ENCODE measurements at places on chromosomes 3 and 15.

GRCh38 chr3:60246361-60246760, 1004.9 kb downstream of the FHIT start:
- no peak for DNase-seq

GRCh38 chr3:20096135-20096685, 56.0 kb downstream of the KAT2B start:
- no peak for DNase-seq

- DNase-seq, result no peak
Observed at GRCh38 chr3:49634736-49635135, 39.4 kb upstream of the APEH start.

- DNase-seq, result no peak
Observed at GRCh38 chr15:31803388-31803884, 226.9 kb upstream of the CHRNA7 start.

- DNase-seq, result no peak
Observed at GRCh38 chr15:26712335-26712734, 60.5 kb downstream of the GABRB3 start.

GRCh38 chr15:49380912-49381311, 42.1 kb upstream of the FGF7 start:
- no peak for DNase-seq

GRCh38 chr3:84989102-84989501, 30.3 kb downstream of the CADM2 start:
- DNase-seq, result no peak

DNA sequence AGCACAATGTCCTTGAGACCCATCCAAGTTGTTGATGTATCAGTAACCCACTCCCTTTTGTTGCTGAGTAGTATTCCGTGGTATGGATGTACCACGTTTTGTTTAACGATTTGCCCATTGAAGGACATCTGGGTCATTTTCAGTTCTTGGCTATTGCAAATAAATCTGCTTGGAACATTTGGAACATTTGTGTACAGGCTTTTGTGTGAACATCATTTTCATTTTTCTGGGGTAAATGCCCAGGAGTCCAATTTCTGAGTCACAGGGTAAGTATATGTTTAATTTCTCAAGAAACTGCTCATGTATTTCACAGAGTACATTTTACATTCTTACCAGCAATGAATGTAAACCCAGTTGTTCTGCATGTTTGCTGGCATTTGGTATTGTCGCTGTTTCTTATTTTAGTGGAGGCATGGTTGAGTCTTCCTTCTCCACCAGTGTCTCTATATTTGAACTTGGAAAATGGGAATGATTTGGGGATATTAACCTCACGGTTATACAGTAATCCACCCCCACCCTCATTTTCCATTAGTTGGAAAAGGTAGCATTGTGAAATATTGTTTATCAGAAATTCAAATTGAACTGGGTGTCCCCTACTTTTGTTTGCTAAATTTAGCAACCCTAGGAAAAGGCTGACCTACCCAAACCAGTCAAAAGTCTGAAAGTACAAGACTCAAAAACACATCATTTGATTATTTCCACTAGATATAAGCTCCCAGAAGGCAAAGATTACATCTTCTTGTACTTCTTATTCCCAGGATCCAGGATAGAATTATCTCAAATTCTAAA, 30.8 kb downstream of the POMGNT2 start:
- DNase-seq, result no peak

DNA sequence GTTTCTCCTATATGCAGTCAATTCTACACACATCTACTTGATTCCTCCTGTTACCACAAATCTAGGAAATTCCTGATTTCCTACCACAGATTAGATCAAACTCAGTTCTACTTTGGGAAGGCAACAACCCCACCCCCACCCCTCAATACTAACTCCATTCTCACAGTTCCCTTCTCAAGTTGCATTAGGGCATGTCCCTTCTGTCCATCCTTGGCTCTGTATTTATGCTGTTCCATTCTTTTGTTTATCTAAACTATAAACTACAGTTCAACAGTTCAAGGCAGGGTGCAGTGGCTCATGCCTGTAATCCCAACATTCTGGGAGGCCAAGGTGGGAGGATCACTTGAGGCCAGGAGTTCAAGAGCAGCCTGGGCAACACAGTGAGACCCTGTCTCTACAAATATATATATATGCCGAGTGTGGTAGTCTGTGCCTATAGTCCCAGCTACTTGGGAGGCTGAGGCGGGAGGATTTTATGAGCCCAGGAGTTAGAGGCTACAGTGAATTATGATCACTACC, 25.2 kb upstream of the IMPDH2 start:
- no peak for DNase-seq

- peak; percentile 80 for DNase-seq
Observed at GRCh38 chr15:73346735-73347312, 21.9 kb downstream of the HCN4 start.

DNA sequence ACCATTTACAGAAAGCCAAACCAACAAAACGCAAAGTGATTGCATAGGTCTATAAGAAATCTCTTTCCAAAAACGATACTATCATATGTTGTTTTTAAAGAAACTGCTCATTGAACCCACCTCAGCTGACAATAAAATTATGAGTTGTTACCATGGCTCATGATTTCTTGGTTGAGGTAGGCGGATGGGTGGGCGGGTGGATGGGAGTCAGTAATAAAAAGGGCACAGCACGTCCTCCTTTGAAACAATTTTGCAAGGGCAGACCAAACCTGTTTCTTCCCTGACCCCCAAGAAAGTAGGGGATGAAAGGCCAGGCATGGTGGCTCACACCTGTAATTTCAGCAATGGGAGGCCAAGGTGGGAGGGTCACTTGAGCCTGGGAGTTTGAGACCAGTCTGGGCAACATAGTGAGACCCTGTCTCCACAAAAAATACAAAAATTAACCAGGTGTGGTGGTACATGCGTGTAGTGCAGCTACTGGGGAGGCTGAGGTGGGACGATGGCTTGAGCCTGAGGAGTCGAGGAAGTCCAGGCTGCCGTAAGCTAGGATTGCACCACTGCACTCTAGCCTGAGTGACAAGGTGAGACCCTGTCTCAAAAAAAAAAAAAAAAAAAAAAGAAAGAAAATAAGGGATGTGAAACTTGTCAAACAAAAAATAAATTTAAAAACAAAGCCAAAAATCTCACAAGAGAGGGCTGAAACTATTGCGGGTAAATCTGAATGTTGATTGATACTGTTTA, 2.1 kb downstream of the ABHD10 start:
- no peak for DNase-seq

- no peak for DNase-seq
Observed at GRCh38 chr3:116322750-116323375, 122.4 kb downstream of the LSAMP start.

DNA sequence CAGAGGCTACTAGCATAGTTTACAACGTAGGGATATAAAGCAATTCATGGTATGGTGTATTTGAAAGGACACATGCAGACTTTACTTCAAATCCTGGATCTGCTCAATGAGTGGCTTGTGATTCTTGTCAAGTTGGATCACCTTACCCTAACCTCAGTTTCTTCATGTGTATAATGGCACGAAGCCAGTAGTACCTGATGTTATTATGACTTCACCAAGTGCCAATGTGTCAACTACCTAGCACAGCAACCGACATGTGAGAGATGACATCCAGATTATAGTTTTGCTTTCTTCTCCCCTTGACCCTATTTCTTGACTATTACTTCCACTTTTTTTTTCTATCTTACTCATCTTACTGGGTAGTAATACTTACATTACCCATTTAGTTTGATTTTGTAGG, 304.5 kb downstream of the RBMS3 start:
- no peak for DNase-seq

- DNase-seq, result no peak
Observed at GRCh38 chr3:70261283-70261682, 51.2 kb downstream of the MDFIC2 start.

DNA sequence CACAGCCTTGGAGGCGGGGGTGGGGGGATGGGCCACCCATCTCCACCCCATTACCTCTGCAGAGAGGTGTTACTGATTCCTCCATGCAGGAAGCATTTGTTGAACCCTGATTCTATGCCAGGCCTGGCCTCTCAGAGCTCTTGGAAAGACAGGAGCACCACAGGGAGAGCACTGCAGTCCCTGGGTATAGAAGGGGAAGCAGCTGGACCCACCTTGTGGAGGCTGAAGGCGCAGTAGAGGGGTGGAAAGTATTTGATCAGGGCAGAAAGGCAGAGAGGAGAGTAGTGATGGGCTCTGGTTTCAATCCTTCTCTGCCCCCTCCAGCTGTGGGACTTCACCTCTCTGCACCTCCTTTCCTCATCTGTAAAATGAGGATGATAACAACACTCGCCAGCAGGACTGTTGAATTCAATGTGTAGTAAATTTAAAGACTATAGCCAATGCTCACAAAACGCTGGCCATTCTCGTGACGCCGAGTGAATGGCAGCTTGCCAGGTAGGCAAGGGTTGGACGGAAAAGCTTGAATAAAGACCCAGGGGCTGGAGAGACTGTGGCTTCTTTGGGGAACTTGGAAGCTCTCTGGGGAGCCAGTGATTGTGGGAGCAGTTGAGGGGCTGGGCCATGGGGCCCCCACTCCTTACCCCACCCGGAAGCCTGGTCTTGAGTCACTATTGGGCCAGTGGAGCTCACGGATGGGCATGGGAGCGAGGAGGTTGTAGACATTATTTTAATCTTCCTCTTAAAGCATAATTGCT, 8.0 kb upstream of the CCDC33 start:
- no peak for DNase-seq

- DNase-seq, result no peak
Observed at GRCh38 chr3:94961423-94962100, 898.7 kb downstream of the NSUN3 start.

DNA sequence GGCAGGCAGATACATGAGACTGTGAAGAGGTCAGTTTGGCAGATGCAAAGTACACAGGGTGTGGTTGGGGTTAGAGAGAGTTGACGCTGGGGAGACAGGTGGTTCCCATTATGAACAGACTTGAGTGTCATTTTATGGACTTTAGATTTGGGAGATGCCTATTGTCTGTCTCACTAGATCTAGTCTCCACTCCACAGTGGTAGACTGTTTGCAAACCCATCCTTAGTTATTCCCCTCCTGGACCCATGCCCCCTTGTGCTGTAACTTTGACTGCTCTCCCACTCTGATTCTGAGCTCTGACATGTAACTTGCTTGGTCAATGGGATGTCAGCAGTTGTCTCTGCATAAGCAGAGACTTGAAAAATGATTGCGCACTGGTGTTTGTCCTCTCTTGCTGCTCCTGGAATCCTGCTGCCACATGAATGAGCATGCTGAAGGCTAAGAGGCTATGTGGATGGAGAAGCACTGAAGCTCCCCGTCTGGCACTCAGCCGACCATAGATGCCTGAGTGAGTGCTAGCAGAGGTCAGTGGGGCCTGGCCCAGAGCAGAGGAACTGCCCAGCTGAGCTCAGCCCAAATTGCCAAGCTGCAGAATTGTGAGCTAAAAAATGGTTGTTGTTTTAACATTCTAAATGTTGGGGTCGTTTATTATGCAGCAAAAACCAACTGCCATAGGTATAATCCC, 88.2 kb downstream of the FAM43A start:
- DNase-seq, result no peak

DNA sequence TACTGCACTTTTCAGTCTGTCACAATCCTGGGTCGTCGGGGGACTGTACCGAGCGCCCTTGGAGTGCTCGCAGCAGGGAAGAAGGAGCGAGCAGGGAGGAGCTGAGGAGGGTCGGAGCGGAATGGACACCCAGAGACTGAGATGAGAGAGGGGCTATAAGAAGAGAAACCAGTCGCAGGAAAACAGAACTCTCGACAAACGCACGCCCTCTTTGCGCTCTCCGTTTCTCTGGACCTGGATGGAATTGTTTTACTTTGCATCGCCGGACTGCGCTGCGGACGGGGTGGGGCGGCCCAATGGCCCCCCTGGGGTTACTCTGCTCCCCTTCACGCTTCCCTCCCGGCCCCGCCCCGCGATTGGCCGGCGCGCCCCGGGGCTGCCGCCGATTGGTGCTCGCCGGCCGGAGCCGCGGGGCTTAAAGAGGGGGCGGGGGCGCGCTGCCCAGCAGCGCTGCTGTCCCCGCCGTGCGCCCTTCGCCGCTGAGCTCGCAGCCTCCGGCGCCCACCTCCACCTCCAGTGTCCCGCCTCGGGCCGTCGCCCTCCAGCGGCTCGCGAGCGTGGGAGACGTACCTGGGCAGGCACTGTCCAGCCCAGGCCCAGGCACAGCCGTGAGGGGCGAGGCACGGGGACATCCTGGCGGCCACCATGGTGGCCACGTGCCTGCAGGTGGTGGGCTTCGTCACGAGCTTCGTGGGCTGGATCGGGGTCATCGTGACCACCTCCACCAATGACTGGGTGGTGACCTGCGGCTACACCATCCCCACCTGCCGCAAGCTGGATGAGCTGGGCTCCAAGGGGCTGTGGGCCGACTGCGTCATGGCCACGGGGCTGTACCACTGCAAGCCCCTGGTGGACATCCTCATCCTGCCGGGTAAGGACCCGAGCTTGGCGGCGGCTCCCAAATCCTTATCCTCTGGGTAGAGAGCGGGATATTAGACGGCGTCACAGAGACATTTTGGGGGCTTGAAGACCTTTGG, at the start of gene CLDN11:
Gene CLDN11, plus strand, starts transcription at position 447 of the 977 bp plus-strand sequence. Its CDS starts 199 bp downstream, at position 646.
- DNase-seq, result peak; percentile 78

Measured in renal pelvis (tissue), 12 donors.